ENCODE measurements at places on chromosomes 16 and 17.

- DNase-seq = no peak
These were observed 7.9 kb upstream of the MFSD6L start for GRCh38 chr17:8806926-8807550.

GRCh38 chr16:86052926-86053325 lies 154.0 kb downstream of the IRF8 start:
- no peak for DNase-seq

DNA sequence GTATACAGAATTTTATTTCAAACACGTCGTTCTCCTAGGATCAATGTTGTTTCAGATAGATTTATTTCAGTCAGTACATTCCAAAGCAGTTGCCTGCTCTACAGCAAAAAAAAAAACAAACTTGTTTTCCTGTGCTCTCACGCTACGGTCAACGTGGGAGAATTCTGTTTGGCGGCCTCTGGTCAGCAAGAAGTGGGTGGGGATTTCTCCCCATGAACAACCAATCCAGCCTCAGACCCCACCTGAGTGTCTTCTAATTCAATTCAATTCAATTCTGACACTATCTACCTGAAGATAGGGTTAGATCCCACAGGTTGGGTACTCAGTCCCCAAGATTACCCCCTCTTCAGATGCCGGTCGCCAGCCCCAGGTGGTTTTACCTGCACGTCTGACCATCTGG lies 22.1 kb downstream of the C17orf58 start:
- no peak for DNase-seq

DNA sequence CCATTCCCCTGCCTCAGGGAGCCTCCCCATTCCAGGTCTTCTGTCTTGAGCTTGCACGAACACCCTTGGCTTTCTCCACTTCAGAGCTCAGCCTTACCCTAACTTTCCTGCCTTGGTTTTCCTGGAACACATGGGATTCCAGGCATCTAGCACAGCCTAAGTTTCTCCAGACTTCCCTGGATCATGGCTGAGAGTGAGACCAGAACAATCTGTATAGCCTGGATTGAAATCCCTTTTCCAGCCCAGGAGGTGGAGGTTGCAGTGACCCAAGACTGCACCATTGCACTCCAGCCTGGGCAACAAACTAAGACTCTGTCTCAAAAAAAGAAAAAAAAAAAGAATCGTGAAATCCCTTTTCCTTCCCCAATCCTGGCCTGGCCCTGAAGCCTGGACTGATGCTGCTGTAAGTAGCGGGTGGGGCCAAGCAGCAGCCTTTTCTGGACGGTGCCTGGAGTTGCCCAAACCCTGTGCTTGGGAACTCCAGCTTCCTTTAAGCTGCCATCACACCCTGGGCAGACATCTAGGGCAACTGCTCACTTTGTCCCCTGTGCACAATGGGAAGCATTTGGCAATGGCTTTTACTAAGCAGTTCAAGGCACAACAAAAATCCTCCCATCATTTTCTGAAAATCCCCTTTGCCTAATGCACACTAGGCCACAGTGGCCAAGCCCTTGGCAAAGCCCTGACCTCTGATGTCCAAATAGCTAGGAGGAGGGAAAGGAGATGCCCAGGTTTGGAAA lies 12.0 kb upstream of the SLC16A5 start:
- no peak for DNase-seq

DNA sequence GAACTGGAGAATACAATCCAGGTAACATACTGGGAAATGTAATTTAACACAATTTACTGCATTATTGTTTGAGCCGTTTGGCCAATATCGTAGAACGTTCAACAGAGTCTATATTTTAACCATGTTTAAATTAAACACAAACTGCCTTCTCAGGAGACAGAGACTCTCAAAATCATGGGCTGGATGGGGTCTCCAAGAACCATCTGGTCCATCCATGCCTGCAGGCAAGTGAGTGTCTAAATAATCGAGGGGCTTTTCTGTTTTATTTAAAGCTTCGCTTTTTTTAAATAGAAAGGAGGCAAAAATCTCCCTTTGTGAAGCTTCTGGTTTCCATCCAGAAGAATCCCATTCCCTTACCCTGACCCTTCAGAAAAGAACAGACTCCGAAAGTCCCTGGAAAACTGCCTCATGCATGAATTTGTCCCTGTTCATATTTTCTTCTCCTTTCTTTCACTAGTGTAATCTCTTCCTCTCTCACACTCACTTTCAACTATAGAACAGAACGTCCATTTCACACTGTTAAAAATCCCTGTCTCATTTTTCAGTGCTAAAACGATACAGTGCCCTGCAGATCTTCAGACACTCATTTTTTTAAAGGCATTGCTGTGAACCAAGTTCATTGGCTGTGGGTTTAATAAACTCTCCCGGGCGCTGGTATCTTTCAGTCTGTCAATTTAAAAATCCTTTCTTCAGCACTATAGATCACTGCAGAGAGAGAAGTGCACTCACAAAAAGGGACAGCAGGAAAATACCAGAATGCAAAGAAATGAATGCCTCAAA lies 111.4 kb upstream of the TOM1L1 start:
- DNase-seq = no peak

DNA sequence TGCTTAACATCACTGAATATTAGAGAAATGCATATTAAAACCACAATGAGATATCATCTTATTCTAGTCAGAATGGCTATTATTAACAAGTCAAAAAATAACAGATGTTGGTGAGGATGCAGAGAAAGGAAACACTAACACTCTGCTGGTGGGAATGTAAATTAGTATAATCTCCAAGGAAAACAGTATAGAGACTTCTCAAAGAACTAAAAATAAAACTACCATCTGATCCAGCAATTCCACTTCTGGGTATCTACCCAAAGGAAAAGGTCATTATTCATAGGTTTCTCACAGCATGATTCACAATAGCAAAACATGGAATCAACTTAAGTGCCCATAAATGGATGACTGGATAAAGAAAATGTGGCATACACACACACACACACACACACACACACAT lies 166.4 kb downstream of the CEP112 start:
- DNase-seq = no peak
